Muscle of back (tissue), 13 donors: ENCODE measurements at places on chromosomes 16 and 17. TPM values are rescaled to one million over a fixed set of nuclear protein-coding genes. Genes with fewer than 3 reads are reported as not detected.
A peak's percentile ranks its signal among the peaks of the same experiment; 100 is the strongest.

GRCh38 chr17:40372031-40372430 lies 7.5 kb upstream of the GJD3 start:
- DNase-seq: no peak

DNA sequence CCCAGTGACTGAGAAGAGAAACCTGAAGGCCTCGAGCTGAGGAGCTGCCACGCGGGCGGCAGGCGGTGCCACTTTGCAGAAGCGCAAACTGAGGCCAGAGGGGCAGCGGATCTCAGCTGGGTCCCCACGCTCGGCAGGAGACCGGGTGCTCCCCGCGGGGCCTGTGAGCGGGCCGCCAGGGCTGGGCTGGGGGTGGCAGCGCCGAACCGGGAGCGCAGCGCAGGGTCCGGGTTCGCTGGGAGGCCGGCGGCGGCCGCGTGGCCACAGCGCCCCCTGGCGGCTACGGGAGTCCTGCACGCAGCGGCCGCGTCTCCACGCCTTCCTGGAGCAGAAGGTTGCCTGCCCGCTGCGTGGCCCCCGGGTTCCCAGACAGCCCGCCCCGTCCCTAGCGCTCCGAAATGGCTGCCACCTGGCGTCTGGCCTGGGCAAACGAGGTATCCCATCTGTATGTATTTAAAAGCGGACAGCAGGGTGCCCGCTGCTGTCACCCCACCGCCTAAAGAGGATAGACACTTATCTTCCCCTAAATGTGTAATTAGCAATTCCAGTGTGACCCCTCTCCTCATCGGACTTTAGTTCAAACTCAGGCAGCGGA lies 96.1 kb upstream of the CDH5 start:
- DNase-seq: peak; percentile 63

Gene KRTAP17-1
- polyA plus RNA-seq: not detected

Gene DPEP2
- polyA plus RNA-seq: 0.80 TPM

- DNase-seq: no peak
Observed at GRCh38 chr16:81816793-81817210, 37.7 kb downstream of the PLCG2 start.

GRCh38 chr17:41885733-41886132 lies 20.5 kb upstream of the KLHL11 start:
- DNase-seq: no peak

- DNase-seq: peak; percentile 75
Observed at GRCh38 chr17:9790889-9791876, at the start of gene DHRS7C. Gene DHRS7C, minus strand, starts transcription at chr17:9791592. Its CDS starts 308 bp downstream, at chr17:9791284.
